ENCODE measurements at places on chromosomes 16 and 17.

- DNase-seq = no peak
These were observed 17.6 kb upstream of the WDR45B start for GRCh38 chr17:82665891-82666290.

DNA sequence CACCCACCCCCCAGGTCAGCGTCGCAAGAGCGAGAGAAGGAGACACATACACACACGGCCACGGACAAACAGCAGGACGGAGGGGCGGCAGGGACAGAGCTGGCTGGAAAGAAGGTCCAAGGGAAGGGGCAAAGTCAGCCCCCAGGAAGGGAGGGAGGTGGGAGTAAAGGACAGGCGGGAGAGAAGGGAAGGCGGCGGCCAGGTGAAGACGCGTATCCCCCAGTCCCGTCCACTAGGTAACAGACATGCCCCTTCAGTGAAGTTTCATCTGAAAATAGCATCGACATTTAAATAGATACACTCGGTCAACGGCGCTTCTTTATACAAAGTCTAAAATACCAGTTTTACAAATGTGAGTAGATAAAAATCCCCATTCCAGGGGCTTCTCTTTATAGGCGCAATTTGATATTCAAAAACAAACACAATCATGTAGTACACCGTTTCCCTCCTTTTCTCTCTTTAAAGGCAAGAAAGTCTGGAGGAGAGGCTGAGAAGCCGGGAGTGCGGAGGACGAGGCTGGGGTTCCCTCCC, 4.5 kb downstream of the CBX8 start:
- no peak for DNase-seq

- no peak for DNase-seq
These were observed 17.2 kb upstream of the TAT start for GRCh38 chr16:71594000-71594646.

GRCh38 chr16:28107232-28107631, 43.7 kb upstream of the GSG1L start:
- DNase-seq = no peak

DNA sequence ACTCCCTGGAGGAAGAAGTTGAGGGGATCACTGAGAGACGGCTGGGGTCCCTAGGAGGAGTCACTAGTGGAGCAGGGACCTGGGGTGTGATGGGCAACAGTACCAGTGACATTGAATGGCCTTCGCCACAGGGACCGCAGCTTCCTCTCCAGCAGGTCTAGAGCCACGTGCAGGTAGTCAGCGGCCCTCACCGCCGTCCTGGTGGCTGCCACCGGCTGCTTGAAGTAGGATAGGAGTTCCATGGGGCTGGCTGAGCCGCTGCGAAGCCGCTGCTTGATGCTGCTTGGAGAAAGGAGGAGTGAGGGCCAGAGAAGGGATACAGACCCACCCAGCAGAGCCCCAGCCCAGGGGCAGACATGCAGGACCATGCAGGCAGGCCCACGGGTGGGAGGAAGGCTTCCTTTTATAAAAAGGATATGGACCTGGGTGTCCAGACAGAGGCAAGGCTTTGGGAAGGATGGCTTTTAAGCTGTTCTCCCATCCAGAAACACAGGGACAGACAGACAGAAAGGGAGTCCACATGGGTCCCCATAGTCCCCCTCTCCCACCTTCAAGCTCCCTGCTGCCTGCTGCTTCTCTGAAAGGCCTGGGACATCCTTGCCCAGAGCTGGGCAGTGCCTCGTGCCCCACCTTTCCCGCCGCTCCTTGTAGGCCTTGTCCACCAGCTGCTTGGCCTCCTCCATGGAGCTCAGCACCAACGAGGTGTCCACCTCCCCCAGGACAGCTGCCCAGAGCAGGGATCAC, 827 bp downstream of the MPO start:
- peak; percentile 39 for DNase-seq

GRCh38 chr17:36643086-36643685, 41.8 kb downstream of the MRM1 start:
- no peak for DNase-seq

DNA sequence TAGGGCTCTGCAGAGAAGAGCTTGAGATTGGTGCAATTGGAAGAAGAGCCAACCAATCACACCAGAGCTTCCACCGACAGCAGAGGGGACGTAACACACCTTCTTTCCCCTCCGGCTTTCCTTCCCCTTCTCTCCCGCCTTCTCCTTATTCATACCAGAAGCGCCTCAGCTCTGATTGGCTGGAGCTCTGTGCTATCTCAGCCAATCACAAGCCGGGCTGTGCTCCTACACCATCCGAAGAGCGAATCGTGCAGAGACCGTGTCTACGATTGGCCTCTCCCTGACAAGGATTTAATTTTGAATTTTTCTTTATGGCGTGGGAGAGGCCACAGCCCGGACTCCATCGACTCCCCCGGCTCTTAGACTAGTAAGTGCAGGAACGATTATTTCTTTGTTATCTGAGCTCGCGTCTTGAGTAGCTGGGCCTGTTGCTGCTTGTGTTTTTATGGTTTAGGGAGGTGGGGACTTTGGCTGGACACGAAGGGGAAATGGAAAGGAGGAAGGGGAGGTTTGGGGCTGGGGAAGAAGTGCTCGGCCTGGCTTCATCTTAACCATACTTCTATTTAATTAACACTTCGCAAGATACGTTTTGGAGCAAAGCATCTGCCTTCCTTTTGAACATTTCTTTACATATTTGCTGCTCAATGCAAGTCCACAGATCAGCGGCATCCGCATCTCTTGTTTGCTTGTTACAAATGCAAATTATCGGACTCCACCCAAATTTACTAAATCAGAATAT, at the start of gene PRR11:
TSS of gene PRR11 (plus strand) at position 308 of the 739 bp plus-strand sequence. CDS start 14,007 bp downstream, outside the sequence.
- peak; percentile 98 for DNase-seq

DNA sequence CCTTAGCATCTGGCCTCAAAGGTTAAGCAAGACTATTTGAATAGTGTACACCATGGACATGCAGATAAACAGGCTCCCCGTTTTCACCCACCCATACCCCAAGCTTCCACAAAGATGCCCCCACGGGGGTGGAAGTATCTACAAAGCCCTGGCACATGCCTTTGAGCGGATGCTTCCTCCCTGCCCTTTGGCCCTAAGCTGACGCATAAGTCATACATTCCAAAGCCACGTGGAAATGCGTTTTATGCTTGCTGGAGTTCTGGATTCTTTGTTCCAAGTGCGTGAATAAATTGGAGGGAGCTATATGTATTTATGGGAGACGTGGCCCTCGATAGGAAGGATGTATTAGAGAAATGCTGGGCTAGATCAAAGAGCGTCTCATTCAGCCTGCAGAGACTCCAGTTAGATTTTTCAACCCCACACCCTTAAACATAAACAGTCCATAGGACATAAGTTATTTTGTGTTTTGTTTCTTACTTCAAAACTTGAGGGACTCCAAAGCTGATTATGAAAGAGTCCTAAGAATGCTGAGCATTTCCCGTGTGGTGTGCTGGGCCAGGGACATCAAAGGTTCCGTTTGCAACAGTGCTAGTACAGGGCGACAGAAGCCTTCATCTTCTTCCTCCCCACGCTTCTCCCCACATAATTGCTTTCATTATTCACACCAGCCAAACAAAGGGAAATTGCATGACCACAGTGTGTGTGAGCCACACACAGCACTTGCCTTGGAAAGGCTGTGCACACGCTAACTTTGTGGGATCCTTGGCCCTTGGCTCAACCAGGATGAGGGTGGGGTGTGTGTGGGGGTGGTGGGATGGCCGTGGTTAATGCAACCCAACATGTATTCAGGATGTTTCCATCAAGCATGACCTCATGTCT, 73.6 kb downstream of the WIPI1 start:
- peak; percentile 65 for DNase-seq

DNA sequence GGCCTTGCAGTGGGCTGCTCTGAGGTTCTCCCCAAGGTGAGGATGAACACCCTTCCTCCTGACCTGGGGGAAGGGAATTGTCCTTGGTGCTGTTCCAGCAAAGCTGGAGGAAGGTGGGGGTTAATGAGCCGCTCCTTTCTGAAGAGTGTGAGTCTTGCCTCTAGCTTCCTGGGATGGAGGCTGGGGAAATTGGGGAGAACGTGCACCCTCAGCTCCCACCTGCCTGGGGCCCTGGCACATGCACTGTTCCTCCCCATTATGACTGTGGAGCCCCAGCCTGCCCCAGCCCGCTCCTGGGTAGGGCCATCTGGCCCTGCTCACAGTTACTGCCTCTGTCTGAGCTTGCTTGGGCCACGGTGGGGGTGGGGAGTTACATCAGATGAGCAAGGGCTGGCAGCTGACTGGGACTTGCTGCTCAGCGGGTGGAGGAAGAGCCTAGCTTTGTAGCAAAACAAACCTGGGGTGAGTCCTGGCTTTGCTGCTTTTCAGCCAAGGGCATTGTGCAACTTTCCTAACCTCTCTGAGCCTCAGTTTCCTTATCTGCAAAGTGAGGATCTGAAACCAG, 11.1 kb downstream of the TNS4 start:
- peak; percentile 34 for DNase-seq

DNA sequence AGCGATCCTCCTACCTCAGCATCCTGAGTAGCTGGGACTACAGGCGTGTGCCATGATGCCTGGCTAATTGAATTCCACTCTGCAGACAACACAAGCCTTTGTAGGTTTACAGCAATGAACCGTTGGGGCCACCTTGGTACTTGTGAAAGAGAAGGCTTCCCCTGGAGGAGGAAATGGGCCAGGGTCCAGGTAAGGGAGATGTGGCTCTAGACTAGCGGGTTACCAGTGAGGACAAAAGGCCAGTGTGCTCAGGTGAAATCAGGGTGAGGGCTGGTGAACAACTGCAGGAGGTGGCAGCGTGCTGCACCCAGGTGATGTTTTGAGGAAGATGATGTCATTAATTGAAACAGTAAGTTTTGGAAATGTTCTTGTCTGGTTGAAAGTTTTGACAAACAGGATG, 6.7 kb downstream of the SDR42E1 start:
- no peak for DNase-seq

DNA sequence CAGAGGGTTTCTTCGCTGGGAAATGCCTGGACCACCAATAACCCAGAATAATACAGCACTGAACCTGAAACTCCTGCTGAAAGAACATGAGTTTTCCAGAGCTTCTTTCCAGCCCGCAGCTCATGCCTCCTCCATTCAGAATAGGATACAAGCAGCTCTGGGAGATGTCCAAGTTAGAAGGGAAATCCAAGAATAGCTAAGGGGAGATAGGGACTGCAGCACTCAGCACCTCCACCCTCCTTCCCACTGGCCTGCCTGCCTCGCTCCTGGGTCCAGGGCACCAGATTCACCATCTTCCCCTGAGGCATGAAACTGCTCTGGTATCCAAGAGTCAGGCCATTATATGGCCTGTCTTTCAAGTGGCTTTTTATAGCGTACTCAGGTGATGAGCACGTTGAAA, 4.1 kb downstream of the KRT31 start:
- no peak for DNase-seq

GRCh38 chr16:1395444-1396031, 19.0 kb downstream of the UNKL start:
- no peak for DNase-seq

- DNase-seq = no peak
These were observed 10.6 kb downstream of the TNFAIP1 start for GRCh38 chr17:28346199-28346580.

DNA sequence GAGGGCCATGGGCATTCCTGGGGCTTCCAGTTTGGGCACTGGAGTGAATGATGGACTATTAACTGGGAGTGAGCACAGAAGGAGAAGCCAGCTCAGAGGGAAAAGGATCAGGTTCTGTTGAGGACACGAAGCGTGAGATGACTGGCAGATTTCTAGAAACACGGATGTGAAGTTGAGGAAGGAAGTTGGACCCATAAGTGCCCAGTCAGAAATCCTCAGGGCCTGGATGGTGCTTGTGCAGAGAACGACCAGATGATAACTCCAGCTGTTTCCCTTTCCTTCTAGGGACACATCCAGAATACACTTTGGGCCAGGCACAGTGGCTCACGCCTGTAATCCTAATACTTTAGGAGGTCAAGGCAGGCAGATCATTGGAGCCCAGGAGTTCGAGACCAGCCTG, 23.3 kb upstream of the ANKRD40CL start:
- no peak for DNase-seq

GRCh38 chr17:80761110-80761871, 216.7 kb downstream of the RPTOR start:
- peak; percentile 76 for DNase-seq

GRCh38 chr17:81868674-81869220, 2.4 kb downstream of the ARHGDIA start:
- no peak for DNase-seq

- no peak for DNase-seq
These were observed 83.5 kb downstream of the KANSL1 start for GRCh38 chr17:46109603-46110189.

DNA sequence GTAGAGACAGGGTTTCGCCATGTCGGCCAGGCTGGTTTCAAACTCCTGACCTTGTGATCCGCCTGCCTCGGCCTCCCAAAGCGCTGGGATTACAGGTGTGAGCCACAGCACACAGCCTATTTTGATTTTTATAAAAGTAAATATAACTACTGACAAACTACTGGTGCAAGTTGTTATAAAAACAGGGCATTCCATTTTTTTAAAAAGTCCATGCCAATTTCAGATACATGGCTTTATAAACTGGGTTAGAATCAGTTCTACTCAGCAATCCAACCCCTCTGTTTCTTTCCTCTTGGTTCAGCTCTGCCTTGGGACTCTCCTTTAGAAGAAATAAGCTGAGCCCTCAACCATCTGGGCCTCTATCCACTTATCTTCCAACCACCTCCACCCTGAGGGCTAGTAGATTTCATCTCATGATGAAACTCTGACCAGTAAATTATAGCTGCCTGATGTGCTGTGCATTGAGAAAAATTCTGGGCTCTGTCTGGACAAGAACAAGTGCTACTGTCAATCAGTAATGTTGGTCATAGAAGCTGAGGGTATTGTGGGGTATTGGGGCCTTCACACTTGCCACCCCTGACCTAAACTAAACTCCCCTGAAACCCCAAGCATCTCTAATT, 10.2 kb downstream of the RANBP10 start:
- DNase-seq = no peak

- DNase-seq = no peak
These were observed 3.1 kb upstream of the EXOC7 start for GRCh38 chr17:76106703-76107102.

DNA sequence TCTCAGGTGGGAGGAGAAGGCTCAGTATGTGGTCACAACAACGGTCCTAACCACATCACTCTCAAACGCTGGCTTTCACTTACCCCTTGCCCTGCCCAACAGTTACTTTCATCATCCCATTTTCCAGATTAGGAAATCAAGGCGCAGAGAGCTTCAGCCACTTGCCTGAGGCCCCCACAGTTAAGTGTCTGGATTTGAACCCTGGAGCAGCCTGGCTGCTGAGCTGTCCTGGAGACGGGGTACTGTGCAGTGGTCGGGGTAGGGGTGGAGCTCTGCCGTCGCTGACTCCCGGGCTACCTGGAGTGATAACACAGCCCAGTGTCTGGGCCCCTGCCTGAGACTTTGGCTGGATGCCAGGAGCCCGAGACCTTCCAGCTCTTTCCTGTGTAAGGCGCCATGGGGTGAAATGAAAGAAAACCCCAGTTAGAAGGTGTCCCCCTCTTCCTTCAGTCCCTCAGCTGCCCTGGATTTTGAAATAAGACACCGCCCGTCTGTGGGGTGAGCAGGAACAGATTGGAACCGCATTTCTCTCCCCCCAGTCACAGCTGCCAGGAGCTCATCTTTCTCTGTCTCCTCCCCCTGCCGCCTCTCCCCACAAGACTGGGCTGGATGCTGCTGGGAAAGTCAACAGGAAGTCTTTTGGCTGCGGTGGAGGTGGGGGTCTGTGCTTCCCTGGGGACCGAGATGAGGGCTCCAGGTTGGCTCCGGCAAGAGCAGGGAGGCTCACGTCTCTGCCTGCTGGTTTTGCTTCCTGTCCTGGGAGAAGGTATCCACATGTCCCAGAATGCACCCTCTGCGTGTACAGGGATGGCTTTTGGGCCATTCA, 280.2 kb downstream of the SEC14L1 start:
- DNase-seq = peak; percentile 55

- no peak for DNase-seq
These were observed 58.1 kb downstream of the METRNL start for GRCh38 chr17:83137523-83137922.
